HTR-8/SVneo (cell line): ENCODE measurements at places on chromosomes 7 and 10.
A peak's percentile ranks its signal among the peaks of the same experiment; 100 is the strongest.

GRCh38 chr7:77888998-77889397 lies 90.4 kb downstream of the PHTF2 start:
- DNase-seq: no peak

DNA sequence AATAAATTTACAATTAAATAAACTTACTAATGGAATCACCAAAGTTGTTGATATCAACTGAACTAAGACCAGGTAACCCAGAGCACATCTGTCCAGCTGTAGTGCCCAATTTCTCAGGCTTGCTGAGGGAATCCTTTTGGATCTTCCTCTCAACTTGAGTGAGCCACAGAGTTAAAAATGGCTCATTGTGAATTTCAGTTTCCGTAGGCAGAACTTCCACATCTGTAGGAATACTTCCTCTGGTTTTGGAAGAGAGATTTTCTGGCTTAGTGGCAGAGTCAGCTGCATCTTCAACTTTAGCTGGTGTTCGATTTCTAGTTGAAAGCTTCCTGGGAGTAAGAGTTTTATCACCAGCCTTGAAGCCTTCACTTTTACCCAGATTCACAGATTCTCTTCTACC lies 11.3 kb downstream of the MKI67 start:
- DNase-seq: no peak

GRCh38 chr7:156031679-156032478 lies 219.6 kb upstream of the SHH start:
- DNase-seq: no peak

GRCh38 chr7:94206295-94206694 lies 188.4 kb upstream of the COL1A2 start:
- no peak for DNase-seq

DNA sequence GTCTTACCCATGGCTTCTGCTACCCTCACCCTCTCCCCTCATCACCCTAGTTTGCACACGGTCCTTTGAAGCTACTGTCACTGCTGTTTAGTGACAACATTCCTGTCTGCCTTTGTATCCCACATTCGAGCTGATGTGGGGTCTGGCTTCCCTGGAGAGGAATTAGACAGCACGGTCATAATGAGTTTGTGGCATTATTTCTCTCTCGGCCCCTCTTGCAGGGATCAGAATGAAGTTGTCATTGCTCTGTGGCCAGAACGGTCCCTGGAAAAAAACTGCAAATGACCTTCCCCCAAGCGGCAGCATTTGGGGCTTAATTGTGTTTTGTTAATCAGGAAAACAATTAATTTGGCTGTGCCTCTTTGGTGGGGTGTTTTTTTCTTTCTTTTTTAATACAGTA lies 317.2 kb upstream of the PODXL start:
- DNase-seq: no peak

- DNase-seq: no peak
Observed at GRCh38 chr10:86108696-86109095, 257.9 kb downstream of the GRID1 start.

GRCh38 chr10:30749385-30749784 lies 119.8 kb upstream of the LYZL2 start:
- DNase-seq: no peak

DNA sequence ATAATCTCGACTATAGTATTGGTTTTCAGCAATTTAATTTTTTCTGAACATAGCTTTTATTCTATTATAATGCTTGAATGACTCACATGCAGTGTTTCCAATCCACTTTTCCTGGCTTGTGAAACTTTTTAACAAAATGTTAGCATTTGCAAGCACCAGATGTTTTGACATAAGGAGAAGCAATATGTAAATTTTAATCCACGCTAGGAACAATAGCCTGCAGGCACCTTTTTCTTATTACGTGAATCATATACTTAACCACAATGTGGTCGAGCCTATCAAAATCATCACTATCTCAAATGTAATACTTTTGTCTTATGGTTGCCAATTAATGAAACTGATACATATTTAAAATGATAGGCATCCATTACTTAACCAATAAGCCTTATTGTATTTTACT lies 97.1 kb downstream of the TFEC start:
- no peak for DNase-seq

DNA sequence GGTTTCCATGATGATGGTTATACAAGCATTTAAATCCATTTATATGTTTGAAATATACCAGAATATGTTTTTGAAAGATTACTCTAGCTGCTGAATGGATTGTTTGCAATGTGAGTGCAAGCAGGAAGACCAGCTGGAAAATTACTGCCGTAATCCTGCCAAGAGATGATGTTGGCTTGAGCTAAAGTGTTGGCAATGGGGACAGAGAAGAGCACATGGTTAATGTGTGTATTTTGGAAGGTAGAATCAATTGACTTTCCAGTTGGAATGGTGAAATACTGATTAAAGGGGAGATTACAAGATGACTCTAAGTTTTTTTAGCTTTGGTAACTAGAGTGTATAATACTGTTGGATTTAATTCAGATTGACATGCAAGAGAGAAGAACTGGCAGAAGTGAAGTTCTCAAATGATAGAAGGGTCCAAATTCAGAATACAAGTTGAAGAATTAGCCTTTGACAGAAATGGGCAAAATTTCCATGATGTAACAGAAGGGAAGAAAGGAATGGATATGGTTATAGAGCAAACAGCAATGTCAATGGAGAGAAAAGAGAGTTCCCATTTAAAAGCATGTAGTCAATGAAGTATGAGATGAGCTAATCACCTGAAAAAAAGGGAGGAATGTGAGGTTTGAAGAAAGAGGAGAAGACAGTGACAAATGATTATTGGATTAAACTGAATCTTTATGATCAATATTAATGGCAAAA lies 422.0 kb downstream of the CDC14C start:
- no peak for DNase-seq

DNA sequence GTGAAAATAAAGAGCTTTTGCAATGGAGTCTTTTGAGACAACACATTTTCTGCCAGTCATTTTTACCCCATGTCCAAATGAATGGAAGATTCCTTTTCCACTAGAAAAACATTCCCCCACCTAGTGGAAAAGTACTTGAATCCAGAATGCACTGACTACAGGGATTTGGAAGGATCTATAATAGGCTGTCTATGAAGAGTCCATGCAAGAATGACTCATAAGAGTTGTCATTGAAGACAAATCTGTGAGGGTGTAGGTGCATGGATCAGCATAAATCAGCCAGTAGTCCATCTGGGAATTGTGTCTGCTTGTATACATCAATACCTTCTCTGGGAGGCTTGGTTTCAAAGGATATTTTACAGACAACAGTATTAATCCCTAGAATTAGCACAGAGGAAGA lies 32.5 kb upstream of the TRUB1 start:
- peak; percentile 33 for DNase-seq

DNA sequence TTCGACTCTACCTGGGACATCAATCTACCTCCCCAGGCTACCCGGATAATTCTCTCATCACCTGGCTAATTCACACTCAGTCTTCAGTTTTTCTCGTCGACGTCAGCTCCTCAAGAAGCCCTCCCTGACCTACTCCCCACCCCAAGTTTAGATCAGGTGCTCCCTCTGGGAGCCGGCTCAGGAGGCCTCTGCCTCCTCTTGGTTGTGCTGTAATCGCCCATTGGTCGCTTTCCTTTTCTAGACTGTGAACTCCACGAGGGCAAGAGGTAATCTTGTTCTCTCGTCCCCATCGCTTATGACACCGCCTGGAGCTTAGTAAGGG lies 461 bp upstream of the WIPF3 start:
- no peak for DNase-seq

GRCh38 chr10:67401711-67402110 lies 294.3 kb downstream of the CTNNA3 start:
- no peak for DNase-seq

- no peak for DNase-seq
Observed at GRCh38 chr10:78173360-78174015, 139.8 kb downstream of the RPS24 start.

DNA sequence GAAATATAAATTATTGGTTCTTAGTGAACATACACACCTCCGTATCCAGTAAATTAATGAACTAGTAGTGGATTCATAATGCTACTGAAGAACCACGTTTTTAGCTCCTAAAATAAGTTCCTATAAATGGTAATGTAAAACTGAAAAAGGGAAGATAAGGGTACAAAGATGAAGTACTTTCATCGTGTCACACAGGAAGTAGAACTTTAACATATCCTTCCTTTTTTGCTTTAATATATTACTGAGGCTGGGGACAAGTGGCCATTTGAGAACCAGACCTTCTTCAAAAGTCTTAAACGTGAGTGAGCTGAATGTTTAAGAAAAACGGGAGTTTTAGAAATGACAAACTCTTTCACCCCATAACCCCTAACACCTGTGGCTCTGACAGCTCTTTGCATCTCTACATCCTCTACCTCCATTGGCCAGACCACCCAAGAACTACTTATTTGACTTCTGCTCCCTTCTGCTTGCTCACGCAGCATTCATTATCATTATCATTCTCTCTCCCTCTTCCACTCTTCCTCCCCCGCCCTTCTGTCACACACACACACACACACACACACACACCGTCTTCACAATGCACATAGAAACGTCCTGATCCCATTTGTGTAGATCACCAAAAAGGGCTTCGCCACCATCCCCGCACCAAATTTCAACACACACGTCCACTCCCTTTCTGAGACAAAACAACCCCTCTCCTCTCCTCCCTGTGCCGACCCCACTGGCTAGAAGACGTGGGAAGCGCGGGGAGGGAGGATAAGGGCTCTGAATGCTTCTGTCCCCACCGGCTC lies 677 bp downstream of the SKAP2 start:
- DNase-seq: no peak

GRCh38 chr10:24240041-24240751 lies 31.3 kb downstream of the KIAA1217 start:
- DNase-seq: no peak

GRCh38 chr10:131461093-131461492 lies 149.6 kb upstream of the TCERG1L start:
- DNase-seq: no peak

DNA sequence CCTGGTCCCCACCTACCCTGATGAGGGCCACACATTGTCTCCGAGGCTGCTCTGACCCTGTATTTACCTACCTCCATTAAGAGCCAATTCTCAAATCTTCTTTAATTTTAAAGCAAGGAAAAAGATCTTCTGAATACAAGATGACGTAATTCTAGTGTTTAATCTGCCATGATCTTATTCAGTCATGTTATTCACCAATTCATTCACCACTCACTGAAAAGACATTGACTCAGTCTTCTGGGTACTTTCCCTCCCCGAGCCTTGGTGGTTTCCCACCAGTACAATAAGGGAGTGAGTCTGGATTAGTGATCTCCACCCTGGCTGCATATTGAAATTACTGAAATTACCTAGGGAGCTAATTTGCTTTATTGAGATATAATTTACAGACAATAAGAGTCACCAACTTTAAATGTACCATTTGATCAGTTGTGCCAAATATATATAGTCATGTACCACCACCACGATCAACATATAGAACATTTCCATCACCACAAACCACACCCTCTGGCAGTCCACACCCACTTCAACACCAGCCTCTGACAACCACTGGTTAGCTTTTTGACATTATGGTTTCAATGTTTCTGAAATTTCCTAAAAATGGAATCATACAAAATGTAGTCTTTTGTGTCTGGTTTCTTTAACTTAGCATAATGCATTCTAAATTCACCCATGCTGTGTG lies 117.5 kb upstream of the UNC5B start:
- DNase-seq: no peak

GRCh38 chr7:42285383-42285824 lies 48.4 kb upstream of the GLI3 start:
- DNase-seq: no peak

GRCh38 chr7:18808026-18808425 lies 309.4 kb downstream of the TWIST1 start:
- no peak for DNase-seq

DNA sequence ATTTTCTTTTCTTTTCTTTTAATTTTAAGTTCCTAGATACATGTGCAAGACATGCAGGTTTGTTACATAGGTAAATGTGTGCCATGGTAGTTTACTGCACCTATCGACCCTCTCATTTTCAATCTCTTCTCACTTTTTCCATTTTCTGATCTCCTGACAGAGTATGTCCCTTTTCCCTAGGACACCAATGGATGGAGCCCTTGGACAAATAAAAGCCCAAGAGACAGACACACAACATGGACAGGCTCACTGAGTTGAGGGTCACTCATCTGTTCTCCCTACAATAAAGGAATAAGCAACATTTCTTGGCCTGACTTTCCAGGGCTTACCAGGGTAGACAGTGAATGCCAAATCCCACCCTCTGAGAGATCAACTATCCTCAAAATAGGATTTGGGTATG lies 15.2 kb upstream of the UBE2D1 start:
- DNase-seq: no peak

DNA sequence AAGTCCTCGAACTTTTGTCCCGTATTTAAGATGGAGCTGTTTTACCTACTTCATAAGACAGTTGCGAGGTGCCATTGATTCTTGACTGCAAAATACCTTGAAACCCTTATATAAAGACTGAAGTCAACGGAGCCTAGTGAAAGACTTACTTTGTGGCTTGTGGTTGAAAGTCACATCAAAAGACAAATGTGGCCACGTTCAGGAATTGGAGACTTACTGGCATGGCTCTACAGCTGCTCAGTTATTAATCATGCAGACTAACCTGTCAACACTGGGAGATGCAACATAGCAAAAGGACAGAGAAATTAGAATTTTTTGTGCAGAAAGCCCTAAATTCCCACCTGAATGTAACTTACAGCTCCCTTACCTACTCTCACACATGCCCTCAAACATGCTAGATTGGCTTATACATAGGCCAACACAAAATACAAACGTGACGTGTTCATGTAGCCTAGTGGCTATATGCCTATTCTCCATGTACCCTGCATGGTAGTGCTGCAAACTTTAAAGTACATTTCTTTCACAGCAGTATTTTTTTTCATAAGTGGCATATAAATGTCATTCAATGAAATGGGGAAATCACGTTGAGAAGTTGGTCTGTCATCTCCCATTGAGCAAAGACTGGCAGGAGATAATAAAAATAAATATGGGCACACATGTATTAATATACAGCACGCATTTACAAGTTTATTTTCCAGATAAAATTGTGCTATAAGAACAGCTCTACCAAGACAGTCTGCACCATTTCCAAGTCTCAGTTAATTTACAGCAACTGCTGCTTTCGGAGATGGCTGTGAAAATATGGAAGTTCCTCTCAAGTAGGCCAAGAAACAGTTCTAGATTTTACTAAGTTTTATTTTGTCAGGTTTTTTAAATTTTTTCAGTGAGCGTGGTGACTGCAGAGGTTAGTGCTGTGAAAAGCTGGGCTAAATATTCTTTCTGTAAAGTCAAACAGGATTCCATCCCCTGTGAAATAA lies 170.4 kb upstream of the C7orf33 start:
- no peak for DNase-seq

GRCh38 chr10:23479798-23480473 lies 41.1 kb downstream of the OTUD1 start:
- DNase-seq: no peak

- no peak for DNase-seq
Observed at GRCh38 chr7:1022801-1023465, 21.4 kb upstream of the GPR146 start.

- no peak for DNase-seq
Observed at GRCh38 chr10:70494536-70494935, 16.0 kb downstream of the PALD1 start.

- peak; percentile 14 for DNase-seq
Observed at GRCh38 chr7:111730476-111731300, 168.4 kb upstream of the IMMP2L start.
